Psoas muscle (tissue), 8 donors: ENCODE measurements at places on chromosomes 12 and 14. TPM values are rescaled to one million over a fixed set of nuclear protein-coding genes. Genes with fewer than 3 reads are reported as not detected.

Gene CEBPE
- total RNA-seq: not detected

Gene KRT82
- not detected for total RNA-seq

DNA sequence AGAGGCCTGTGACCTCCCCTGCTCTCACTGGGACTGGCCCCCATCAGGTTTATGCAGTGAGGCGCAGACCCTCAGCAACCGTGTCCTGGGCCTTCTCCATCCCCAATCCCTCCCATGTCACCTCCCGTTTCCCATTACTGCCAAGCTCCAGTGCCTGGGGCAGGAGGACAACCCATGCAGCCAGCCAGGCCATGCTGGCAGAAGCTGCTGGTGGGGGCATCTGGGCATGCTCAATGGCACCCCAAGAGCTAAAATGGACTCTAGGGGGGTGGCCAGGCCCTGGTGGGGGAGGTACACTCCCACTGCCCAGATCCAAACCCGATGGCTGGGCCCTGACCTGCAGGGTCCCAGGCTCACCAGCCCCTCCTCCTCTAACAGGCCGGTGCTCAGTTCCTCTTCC, 20.5 kb upstream of the GPR132 start:
- no peak for DNase-seq

DNA sequence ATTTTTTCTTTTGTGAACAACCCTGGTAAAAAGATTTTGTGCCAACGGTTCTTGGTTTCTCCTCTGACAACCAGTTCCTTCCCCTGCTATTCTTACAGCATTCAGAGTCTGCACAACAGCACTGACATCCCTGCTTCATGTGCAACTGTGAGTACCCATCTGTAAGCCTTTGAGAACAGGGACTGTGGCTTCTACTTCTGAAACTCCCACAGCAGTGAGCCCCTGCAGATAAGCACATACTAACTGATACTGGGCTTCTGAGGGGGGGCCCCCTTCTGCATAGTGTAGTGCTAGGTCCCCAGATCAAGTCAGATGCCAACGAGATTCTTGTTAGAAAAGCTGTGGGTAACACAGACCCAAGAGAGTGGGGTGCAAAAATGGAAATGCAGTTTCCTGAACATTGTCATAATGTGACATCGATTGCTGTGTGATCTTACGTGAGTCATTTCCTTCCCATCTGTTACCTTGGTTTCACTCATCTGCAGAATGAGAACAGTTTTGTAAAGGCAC, 11.1 kb upstream of the NINJ2 start:
- no peak for DNase-seq

DNA sequence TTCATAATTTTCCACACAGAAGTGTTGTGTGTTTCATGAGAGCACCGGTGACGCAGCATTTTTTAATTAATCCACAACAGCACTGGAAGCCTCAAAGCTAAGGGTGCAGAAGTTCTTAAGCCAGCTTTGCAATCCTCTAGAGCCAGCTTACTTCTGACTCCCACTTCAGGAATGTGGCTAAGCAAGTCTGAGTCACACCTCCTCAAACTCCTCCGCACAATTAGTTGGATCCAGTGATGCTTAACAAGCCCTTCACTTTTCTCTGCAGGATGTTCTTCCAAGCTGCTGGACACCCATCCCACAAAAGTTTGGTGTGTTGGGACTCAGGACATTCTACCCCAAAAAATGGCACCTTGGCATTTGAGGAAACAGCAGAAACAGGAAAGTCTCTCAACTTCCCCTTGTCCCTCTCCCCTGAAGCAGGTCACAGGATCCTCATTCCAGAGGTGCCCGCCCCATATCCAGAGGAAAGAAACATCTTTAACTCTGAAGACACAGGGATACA, 210.0 kb downstream of the PPM1H start:
- no peak for DNase-seq

GRCh38 chr14:39395555-39396254, 36.5 kb downstream of the FBXO33 start:
- no peak for DNase-seq

GRCh38 chr12:109126784-109127183, 10.4 kb downstream of the ACACB start:
- DNase-seq: no peak

GRCh38 chr14:60684203-60684602, 34.9 kb upstream of the SIX1 start:
- DNase-seq: no peak

DNA sequence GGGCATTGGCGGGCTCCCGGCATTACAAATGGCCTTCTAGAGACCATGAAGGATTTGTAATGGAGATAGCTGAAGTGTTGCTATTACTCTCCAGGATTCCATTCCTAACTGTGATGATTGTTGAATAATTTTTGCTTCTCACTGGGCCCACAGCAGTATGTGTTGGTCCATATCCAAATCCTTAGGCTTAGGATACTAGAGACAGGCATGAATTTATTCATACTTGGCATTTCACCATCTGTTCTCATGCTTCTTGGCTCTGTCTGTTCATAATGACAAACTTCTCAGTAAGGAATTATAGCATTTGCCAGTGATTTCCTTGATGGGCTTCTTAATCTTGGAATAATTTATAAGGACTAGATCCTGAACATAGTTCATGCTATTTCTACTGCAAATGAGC, 832.9 kb downstream of the C12orf50 start:
- DNase-seq: no peak

- no peak for DNase-seq
Measured at GRCh38 chr14:30129807-30130206, 202.2 kb upstream of the PRKD1 start.
